Left renal pelvis (tissue), 4 donors: ENCODE measurements at places on chromosomes 3 and 15. TPM values are rescaled to one million over a fixed set of nuclear protein-coding genes. Genes with fewer than 3 reads are reported as not detected.

DNA sequence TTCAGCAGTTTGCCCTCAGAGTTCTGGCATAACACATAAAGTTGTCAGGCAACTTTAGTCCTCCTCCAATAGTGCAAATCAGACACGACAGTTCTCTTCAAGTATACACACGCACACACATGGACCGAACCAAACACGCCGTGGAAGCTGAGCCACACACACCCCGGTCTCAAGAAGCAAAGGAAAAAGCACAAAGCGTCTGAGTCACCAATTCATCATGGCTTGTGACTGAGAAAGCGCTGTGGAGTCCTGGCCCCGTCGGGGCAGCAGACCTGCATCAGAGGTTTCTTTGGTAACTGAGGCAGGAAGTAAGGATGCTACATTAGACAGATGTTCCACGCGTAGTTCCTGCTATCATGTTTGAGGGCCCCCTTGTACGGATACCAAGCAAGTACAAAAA is 85.7 kb downstream of the VGLL4 start:
- no peak for DNase-seq

- DNase-seq: no peak
Observed at GRCh38 chr3:119751423-119751822, 30.5 kb upstream of the NR1I2 start.

GRCh38 chr3:49119439-49119838 is 1.2 kb downstream of the USP19 start:
- no peak for DNase-seq

GRCh38 chr3:134516905-134517304 is 31.0 kb downstream of the CEP63 start:
- DNase-seq: no peak

GRCh38 chr3:107269136-107269535 is 108.1 kb upstream of the CCDC54 start:
- DNase-seq: no peak

PROS1 gene
- polyA plus RNA-seq: 43.6 TPM
